Left colon (tissue), 2 donors: ENCODE measurements at places on chromosomes 12 and 14. TPM values are rescaled to one million over a fixed set of nuclear protein-coding genes. Genes with fewer than 3 reads are reported as not detected.

The AQP2 gene
- total RNA-seq = not detected

The EFCAB11 gene
- 5.8 TPM for total RNA-seq

The MUCL1 gene
- total RNA-seq = not detected

The CACNA2D4 gene
- total RNA-seq = 5.1 TPM

The KCNC2 gene
- total RNA-seq = not detected

The ADCY4 gene
- 10.1 TPM for total RNA-seq

The TSPAN31 gene
- total RNA-seq = 40.6 TPM

DNA sequence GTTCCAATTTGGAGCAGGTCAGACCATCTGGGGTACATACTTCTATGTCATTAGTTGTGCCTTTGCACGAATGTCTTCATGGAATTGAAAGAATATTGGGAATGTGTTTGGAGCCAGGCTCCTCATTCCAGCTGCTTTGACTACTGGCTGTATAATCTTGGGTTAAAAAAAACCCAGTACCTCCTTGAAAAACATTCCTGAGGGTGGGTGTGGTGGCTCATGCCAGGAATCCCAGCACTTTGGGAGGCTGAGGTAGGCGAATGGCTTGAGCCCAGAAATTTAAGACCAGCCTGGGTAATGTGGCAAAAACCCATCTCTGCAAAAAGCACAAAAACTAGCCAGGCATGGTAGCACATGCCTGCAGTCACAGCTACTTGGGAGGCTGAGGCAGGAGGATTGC lies 125.6 kb downstream of the TTC8 start:
- no peak for DNase-seq

- no peak for DNase-seq
Observed at GRCh38 chr12:50242751-50243191, 40.5 kb downstream of the LIMA1 start.

- no peak for DNase-seq
Observed at GRCh38 chr12:10466311-10466710, 13.1 kb upstream of the KLRC1 start.

GRCh38 chr14:39090548-39091111 lies 12.4 kb downstream of the SEC23A start:
- DNase-seq = no peak

DNA sequence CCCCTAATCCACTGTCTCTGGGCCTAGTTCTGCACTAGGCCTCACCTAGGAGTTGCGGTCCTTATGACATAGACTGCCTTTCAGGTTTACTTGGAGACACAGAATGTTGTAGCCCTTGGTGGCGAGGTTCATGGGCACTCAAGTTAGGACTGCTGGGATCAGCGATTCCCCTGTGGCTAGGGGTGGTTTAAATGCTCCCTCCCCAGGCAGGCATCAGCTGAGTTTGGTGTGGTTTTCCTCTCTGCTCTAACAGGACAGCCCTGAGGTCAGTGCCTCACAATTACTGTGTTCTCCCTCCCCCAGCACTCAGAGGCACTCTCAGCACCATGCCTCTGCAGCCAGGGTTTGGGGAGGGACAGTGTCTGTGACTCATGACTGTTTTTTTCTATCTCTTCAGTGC lies 22.2 kb upstream of the RDH16 start:
- no peak for DNase-seq

- no peak for DNase-seq
Observed at GRCh38 chr12:54386403-54387113, 2.0 kb upstream of the ZNF385A start.

GRCh38 chr14:72638021-72638420 lies 255.9 kb downstream of the DPF3 start:
- DNase-seq = no peak

- DNase-seq = peak; percentile 69
Observed at GRCh38 chr14:59507063-59507751, 22.9 kb downstream of the JKAMP start.

DNA sequence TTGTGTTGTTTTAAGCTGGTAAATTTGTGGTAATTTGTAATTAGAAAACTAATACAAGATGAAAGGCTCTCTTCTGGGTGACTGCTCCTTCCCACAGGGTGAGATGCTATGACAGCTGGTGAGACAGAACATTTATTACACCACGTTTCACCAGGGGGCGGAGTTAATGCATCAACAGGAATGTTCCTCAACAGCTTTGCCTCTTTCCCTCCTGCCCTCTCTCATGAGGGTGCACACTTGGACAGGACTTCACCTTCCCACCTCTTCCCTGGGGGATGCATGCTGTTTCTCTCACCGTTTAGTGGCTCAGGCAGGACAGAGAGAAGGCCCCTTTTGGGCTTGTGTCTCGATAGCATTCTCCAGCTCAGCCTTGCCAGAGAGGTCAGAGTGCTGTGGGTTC lies 13.4 kb upstream of the PPP1R1A start:
- DNase-seq = no peak

DNA sequence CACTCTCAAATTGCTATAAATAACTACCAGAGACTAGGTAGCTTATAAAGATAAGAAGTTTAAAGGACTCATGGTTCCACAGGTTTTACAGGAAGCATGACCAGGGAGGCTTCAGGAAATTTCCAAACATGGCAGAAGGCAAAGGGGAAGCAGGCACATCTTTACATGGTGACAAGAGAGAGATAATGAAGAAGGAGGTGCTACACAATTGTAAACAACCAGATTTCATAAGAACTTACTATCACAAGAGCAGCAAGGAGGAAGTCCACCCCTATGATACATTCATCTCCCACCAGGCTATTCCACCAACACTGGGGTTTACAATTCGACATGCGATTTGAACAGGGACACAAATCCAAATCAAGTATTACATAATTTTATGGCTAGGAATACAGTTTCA lies 257.7 kb downstream of the BTG1 start:
- DNase-seq = no peak

GRCh38 chr14:92135269-92135668 lies 13.5 kb downstream of the CPSF2 start:
- DNase-seq = no peak

GRCh38 chr12:2391740-2392331 lies 339.0 kb downstream of the CACNA1C start:
- DNase-seq = no peak

DNA sequence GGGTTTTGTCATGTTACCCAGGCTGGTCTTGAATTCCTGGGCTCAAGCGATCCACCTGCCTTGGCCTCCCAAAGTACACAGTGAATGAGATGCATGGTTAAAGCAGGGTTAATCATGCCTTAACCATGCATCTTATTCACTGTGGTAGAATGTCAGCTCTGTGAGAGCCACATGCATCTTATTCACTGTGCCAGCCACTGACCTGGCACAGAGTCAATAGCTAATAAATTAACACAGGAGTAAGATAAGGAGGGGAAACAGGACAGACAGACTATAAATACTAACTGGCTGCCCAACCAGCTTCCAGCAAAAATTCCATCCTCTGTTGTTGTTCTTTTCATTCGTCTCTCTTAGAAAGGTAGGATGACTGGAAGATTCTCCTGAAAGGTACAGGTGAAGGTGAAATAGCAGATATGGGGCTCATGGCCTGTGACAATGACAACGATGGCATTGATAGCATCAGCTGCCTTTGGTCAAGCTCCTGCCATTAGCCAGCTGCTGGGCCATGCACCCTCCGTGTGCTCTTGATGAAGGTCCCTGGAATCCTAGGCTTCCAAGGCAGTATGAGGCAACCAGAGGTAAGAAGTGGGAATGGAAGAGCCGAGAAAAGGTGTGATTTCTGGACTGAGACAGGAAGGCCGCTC lies 76.6 kb downstream of the ZNF664 start:
- DNase-seq = no peak

DNA sequence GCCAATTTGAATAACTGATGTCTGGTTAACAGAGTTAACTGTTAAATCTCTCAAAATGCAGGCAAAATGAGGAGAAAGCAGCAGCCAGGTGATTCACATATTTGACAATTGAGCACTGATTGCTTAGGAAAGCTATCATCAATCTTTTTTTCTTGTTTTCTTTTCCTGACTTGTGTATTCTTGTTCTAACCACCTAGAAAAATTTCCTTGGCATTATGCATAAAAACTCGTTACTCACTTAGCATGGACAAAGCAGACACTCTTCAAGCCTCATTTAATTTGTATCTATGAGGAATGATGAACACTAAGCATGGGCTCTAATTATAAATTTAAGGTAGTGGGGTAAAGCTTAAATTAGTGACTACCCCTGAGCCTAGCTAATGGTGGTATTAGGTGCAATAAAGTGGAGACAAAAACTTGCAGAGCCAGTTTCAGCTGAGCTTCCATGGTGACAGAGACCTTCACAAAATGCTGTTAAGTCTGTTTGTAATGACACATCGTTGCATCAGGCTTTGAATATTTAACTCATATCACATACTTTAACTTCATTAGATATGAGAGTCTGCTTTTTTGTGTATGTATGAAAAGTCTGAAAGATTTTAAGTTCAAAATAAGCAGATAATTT lies 52.0 kb downstream of the RASSF9 start:
- no peak for DNase-seq
